ENCODE measurements at places on chromosomes 6 and 20. TPM values are rescaled to one million over a fixed set of nuclear protein-coding genes. Genes with fewer than 3 reads are reported as not detected.
A peak's percentile ranks its signal among the peaks of the same experiment; 100 is the strongest.

- peak; percentile 14 for DNase-seq
Measured at GRCh38 chr20:36344517-36345132, 38.5 kb downstream of the DLGAP4 start.

The LRP11 gene
- total RNA-seq, result 10.6 TPM

The MYB gene
- 89.6 TPM for total RNA-seq

DNA sequence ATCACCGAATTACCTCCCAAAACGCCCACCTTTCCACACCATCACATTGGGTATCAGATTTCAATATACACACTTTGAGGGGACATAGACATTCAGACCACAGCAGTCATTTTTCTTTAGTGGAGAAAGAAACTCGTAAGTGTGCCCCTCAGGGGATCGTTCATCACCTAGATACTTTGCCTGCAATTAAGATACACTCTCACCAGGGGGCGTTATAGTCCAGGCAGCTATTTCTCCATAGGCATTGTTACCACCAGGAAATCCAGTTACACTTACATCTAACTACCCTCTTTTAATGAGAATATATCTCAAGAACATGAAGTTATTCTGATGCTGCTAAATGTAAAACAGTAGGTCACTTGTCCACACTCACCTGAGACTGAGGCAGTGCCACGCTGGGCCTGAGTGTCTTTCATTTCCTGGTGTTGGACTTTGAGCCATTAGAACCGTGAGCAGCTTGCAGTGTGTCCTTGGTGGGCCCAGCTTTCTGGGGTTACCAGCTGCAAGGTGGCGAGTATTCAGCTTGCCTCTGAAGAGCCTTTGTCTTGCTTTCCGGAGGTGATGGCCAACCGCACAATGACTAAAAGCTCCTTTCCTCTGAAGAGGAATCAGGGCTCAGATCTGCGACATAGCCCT, 35.1 kb upstream of the UNC93A start:
- no peak for DNase-seq

The MYLK2 gene
- total RNA-seq, result 0.53 TPM

- no peak for DNase-seq
Measured at GRCh38 chr6:89221971-89222711, 5.0 kb upstream of the GABRR1 start.

The NKX2-4 gene
- total RNA-seq, result not detected

GRCh38 chr6:1630212-1630770, 20.6 kb downstream of the FOXC1 start:
- no peak for DNase-seq

DNA sequence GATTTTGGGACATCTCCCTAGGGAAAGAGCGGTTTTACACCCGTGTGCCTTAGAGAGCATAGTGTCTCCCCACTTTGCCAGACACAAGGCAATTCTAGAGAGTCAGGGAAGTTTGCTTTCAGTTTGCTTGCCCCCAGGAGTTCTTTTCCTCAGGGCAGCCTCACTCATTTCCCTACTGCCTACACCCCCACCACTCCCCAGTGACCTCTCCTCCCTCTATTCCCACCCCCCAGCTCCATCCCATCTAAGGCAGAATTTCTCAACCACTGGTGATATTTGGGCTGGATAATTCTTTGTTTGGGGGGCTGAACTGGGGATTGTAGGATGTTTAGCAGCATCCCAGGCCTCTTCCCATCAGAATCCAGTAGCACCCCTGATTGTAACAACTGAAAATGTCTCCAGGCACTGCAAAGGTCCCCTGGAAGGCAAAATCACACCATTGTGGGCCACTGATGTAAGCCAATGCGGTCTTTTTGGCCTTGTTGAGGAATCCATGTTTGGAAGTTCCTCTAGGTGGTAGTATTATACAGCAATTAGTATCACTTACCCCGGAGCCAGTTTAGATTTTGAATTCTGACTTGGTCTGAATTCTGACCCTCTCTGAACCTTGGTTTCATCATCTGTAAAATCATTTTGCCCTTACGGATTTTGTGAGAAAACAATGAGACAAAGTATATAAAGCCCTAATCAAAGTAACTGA, 1.3 kb downstream of the EPPIN start:
- no peak for DNase-seq

The C20orf141 gene
- total RNA-seq, result not detected

DNA sequence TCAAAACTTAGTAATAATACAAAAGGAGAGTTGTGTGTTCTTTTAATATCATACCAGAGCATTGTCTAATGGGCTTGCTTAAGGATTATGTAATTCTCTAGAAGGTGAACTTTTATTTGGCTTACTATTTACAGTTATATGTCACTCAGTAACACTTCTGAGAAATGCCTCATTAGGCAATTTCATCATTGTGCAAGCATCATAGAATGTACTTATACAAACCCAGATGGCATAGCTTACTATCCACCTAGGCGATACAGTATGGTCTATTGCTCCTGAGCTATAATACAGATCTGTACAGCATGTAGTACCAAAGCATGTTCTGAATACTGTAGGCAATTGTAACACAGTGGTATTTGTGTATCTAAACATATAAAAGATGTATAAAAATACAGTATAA, 340.1 kb downstream of the PHF3 start:
- DNase-seq, result no peak

DNA sequence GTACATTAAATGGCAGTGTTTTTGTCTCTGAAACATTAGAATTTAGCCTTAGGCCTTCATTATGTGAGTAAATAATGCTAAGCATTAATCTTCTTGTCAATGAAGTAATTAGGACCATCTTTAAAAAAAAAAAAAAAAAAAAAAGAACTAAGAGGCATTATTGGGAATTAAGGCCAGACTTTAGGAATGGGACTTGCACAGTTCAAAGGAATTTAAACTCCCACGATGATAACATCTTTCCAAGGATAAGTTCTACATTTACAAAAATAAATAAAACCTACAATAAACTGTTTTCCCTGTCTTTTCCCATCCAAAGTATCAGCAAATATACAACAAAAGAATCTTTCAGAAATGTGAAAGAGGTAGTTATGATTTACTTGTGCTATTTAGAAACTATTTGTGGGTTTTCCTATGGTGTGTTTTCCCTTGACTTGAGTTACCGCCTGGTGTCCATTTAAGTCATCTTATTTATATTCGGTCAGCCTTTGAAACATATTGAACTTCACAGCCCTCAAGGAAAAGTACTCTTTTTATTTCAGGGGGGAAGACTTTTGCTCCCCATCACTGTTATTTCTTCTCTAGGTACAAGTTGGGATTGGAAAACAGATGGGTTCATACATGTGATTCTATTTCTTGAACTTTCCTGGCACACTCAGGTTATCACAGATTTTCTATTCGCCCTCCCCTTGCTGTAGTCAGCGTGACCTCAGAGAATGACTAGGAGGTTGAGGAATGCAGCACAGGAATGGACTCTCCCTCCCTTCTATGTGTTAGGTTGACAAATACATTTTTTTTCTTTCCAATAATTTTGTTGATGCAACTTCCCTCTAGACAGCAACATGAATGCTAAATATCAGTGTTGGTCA, 13.6 kb downstream of the STMND1 start:
- DNase-seq, result no peak

GRCh38 chr20:51893723-51894122, 91.4 kb upstream of the SALL4 start:
- no peak for DNase-seq

DNA sequence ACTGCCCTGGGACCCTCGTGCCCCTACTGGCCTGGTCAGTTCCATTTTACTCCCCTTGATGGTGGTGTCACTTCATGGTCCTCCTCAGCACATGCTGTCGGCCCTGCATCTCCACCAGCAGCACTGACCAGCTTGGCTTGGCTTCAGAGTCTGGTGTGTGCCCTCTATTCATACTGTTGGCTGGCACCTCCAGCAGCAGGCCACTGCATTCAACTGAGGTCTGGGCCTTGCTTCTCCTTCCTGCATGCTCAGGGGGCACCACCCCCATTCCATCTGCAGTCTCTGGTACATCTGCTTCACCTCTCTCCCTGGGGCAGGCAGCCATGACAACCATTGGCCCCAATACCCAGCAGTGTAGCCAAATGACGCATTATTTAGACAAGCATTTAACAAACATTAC, 155.9 kb downstream of the SLC24A3 start:
- DNase-seq, result no peak

The SCUBE3 gene
- 0.05 TPM for total RNA-seq

The RBCK1 gene
- total RNA-seq, result 198 TPM

DNA sequence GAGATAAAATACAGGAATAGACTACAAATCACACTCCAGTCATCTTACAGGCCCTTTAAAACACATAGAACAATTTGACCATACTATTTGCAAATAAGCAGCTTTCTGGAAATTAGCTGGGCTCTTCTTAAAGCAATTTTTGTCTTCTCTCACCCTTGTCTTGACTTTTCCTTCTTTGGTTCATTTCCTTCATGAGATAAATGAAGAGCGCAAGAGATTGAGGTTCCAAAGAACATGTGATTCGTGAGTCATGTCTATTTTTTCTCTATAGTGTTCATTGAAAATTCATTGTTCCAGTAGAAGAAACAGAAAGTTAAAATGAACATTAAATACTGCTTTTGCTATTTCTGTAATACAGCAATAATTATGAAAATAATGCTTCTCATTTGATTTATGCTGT, 33.9 kb downstream of the PRDM1 start:
- no peak for DNase-seq

The DYNLT2 gene
- total RNA-seq, result 2.7 TPM

DNA sequence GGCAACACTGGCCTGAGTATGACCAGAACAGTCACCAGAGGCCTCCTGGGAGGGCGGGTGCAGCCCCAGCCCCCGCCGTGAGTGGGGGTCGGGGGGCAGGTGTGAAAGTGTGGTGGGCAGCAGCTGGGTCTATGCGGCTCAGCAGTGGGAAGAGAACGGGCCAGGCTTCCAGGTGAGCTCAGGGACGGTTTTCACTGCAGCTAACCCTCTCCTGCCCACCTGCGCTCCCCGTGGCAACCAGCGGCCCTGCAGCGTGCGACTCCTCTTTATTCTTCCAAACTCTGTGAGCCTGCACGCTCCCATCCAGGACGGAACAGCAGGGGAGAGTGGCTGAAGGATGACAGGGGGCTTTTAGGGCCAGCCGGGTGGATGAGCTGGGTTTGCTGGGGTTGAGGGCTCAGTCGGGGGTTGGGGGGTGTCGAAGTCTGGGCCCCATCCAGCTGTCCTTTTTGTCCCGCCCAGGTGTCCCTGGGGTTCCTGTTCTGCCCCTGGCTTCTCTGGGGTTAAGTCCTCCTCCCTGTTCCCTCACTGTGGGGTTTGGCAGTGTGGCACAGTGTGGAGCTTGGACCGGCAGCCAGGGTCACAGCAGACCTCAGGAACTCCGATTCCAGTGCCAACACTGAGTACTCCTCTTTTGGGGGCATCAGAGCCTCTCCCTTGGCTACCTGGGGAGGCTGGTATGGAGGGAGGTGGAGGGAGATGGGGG, 859 bp upstream of the BIRC7 start:
- DNase-seq, result peak; percentile 23

The RAET1E gene
- total RNA-seq, result not detected

The MAP1LC3A gene
- 3.7 TPM for total RNA-seq

- DNase-seq, result no peak
Measured at GRCh38 chr6:91695221-91695620, 1108.3 kb upstream of the MAP3K7 start.

The IL17F gene
- 12.3 TPM for total RNA-seq

DNA sequence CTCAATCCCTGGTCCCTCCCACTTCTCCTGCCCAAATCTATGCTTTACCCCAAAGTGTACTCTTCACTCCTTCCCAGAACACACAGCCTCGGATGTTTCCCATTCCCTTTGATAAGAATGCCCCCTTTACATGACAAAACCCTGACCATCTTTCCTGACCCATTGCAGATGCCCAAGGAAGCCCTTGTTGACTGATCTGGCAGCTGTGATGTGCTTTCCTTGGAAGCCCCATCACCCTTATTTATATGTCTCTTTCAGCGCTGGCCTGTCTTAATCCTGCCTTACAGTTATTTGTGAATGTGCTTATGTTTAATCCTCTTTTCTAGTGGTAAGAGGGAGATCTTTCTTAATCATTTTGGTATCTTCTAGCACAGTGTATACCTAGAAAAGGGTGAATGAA, 523.1 kb downstream of the CD83 start:
- DNase-seq, result no peak

DNA sequence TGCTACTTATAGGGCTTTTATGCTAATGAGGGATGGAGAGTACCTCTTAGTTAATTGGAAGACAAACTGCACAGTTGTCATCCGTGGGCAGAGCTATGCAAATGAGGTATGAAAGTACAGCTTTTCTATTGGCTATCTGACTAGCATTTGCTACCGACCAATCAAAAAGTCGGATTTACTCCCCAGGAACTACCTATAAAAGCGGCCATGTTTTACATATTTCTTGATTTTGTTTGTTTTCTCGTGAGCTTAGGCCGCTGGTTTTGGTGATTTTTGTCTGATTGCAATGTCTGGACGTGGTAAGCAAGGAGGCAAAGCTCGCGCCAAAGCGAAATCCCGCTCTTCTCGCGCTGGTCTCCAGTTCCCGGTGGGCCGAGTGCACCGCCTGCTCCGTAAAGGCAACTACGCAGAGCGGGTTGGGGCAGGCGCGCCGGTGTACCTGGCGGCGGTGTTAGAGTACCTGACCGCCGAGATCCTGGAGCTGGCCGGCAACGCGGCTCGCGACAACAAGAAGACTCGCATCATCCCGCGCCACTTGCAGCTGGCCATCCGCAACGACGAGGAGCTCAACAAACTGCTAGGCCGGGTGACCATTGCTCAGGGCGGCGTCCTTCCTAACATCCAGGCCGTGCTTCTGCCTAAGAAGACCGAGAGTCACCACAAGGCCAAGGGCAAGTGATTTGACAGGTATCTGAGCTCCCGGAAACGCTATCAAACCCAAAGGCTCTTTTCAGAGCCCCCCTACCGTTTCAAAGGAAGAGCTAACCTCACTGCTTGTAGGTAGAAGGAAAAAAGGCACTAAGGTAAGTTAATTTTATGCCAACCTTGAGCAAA, 36.9 kb downstream of the HFE start:
- DNase-seq, result peak; percentile 86

DNA sequence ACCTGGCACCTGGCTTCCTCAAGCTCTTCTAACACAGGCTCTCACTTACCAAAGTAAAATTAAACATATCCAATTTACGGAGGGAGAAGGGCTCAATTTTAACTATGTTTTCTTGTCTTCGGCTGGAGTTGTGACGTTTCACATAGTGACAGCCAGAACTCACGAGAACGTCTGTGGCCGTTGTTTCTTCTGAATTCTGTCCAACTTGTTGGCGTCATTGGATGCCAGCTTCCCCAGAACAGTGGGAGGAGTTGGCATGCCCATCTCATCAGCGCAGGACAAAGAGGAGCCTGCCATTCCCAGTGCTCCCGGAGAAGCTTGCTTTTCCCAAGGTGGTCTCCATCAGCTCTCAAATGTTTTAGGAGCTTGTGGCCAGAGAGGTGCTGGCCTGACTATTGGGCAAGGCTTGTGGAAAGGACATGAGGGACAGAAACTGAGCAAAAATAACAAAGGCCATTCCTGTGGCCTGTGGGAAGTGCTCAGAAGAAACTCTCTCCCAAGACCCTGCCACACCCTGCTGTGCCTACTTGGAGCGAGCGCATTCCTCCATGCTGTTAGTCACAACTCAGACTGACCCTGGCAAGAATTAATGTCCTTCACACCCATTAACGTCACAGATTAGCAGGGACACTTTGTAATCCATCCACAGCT, 265.4 kb upstream of the CDH4 start:
- no peak for DNase-seq

DNA sequence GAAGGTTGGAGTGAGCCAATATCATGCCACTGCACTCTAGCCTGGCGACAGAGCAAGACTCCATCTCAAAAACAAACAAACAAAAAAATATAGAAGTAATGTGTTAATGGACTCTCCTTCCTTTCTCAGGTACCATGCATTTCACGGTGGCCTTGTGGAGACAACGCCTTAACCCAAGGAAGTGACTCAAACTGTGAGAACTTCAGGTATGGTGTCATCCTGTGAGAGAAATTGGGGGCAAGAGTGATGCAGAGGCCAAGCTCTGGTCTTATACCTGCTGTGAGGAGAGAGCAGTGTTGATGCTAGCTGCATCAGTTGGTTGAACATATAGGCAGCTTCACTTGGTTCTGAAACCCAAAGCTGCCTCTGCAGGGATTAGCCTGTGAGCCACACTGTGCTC, 6.2 kb downstream of the ITCH start:
- DNase-seq, result peak; percentile 44
